NCI-H2171 treated with DMSO at 0.1 percent for 48 hours (cell line): ENCODE measurements at places on chromosomes 3 and 15.

GRCh38 chr3:181561139-181562031 is 150.3 kb upstream of the SOX2 start:
- no peak for DNase-seq

- DNase-seq = peak; percentile 92
These were observed 1.1 kb upstream of the SMAD6 start for GRCh38 chr15:66700802-66701421.

GRCh38 chr3:108300103-108300849 is 3.9 kb downstream of the HHLA2 start:
- no peak for DNase-seq

GRCh38 chr15:67224889-67225288 is 29.6 kb downstream of the AAGAB start:
- DNase-seq = no peak
